ENCODE measurements at places on chromosomes 11 and 22.
A peak's percentile ranks its signal among the peaks of the same experiment; 100 is the strongest.

GRCh38 chr22:37162221-37163095 is 12.7 kb upstream of the IL2RB start:
- DNase-seq = peak; percentile 58

DNA sequence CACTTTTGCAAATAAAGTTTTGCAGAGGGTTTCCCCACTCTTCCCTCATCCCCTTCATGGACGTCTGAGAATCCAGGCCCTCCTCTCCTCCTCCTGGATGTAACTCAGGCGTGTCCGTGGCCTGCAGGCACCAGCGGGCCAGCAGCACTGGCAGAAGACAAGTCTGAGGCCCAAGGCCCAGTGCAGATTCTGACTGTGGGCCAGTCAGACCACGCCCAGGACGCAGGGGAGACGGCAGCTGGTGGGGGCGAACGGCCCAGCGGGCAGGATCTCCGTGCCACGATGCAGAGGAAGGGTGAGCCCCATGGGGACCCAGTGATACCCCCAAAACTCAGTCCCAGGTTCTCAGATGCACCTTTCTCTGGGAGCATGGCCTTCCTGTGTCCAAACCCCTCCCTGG is 14.4 kb downstream of the TUB start:
- no peak for DNase-seq

- no peak for DNase-seq
Measured at GRCh38 chr11:116527180-116527991, 245.4 kb downstream of the BUD13 start.

GRCh38 chr11:61019832-61020405 is 48.4 kb downstream of the CD6 start:
- no peak for DNase-seq

DNA sequence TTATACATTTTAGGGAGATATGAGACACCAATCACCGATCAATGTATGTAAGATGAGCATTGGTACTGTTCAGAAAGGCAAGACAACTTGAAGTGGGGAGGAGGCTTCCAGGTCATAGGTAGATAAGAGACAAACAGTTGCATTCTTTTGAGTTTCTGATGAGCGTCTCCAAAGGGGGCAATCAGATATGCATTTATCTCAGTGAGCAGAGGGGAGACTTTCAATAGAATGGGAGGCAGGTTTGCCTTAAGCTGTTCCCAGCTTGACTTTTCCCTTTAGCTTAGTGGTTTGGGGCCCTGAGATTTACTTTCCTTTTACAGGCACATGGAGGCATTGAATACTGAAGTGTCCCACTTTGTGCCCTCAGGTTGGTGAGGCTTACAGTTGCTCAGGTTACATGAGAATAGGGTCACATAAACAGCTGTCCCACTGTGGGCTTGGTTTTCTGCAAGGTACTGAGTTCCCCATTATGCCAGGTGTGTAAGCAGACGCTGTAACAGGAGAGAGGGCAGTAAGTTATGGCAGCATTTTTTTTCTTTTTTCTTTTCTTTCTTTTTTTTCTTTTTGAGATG is 129.8 kb upstream of the SERPIND1 start:
- no peak for DNase-seq

- no peak for DNase-seq
Measured at GRCh38 chr11:19876750-19877149, 164.1 kb downstream of the NAV2 start.

GRCh38 chr11:106391771-106392420 is 314.4 kb downstream of the AASDHPPT start:
- no peak for DNase-seq

GRCh38 chr11:32312865-32313403 is 122.4 kb downstream of the WT1 start:
- peak; percentile 3 for DNase-seq

DNA sequence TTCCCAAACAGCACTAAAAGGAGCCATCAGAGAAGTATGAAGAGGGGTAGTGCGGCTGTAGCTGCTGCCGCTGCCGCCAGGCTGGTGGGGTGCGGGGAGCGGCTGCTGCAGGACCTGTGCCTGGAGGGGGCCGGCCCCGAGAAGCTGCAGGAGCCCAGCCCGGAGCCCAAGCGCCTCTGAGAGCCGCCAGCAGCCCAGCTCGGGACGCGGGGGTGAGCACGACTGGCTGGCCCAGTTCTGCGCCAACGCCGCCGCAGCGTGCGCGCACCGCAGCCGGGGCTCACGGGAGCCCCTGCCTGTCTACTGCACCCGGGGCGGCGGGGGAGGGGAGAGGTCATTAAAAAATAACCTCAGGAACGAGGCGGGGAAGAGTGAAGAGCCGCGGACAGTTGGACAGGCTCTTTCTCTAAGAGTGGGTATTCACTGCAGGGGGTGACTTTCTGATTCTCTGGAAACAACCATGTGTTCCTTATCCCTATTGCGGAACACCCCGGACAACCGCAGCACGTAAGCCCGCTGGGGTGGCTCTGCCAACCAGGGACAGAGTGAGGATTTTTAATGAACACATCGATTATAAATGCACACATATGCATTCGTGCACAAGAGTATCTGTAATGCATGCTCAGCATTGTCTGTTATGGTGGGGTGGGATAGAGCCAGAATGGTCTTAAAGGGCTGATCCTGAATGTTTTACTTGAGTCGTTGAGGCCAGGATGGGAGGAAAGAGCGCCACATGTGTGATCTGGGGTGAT is 453 bp downstream of the GAS2 start:
- DNase-seq = no peak
